ENCODE measurements at places on chromosomes 2 and 18.

DNA sequence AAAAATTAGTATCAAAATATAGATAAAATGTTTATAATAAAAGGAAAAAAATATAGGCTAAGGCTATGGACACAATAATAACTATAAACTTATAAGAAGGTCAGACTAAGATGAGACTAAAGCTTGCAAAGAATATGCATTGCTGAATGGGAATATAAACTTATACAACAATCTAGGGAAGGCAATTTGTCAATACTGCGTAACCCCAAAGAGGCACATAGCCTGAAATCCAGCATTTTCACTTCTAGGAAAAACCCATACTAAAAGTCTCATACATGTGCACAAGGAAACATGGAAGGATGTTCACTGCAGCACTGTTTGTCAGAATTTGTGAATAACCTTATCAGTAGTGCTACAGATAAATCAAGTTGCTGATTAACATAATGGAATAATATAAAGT lies 45.5 kb downstream of the FANCL start:
- no peak for DNase-seq

- DNase-seq, result no peak
Measured at GRCh38 chr2:224802407-224802806, 86.2 kb upstream of the CCDC195 start.

DNA sequence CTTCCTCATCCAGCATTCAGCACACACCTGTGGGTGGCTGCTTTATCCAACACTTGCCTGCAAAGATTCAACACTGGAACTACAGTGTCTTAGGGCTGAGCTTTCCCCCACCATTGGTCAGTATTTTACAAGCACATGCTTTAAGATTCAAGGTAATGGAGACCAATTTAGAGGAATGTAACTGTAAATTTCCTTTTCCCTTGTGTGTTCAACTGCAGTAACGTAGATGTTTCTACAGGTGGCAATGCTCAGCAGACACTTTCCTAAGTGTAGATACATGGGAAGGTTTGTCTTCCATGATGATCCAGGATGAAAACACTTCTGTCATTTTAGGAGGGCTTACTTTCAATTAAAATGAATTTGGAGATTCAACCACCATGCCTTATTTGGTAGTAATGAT lies 143.6 kb upstream of the PXDN start:
- no peak for DNase-seq

- no peak for DNase-seq
Measured at GRCh38 chr2:204018717-204019116, 82.2 kb downstream of the ICOS start.

- no peak for DNase-seq
Measured at GRCh38 chr2:65666156-65666725, 233.8 kb upstream of the SPRED2 start.

GRCh38 chr2:205714789-205715720 lies 32.8 kb downstream of the NRP2 start:
- DNase-seq, result no peak

GRCh38 chr18:80143881-80144280 lies 34.8 kb downstream of the ADNP2 start:
- no peak for DNase-seq

DNA sequence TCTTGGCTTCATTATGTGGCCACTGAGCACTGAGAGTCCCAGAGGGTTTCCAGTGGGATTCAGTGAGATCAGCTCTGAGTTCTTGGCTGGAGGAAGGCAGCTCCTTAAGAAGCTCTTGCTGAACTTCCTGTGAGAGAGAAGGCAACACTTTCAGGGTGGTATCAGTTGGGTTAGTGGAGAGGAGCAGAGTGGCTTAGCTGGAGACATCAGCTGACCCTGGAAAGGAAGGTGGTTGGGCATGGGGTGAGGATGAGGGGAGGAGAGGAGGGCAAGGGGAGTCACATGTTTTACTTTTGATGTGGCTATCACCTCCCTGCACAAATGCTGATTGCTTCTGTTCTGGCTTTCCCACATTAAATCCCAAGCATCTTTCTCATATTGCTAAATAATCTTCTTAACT lies 95.1 kb downstream of the ACOXL start:
- no peak for DNase-seq

All from activated CD4-positive, alpha-beta T cell treated with anti-CD3 and anti-CD28 coated beads for 1 hour (primary cell).